Progenitor cell of endocrine pancreas (in vitro differentiated cells): ENCODE measurements at places on chromosomes 3 and 15. TPM values are rescaled to one million over a fixed set of nuclear protein-coding genes. Genes with fewer than 3 reads are reported as not detected.

DNA sequence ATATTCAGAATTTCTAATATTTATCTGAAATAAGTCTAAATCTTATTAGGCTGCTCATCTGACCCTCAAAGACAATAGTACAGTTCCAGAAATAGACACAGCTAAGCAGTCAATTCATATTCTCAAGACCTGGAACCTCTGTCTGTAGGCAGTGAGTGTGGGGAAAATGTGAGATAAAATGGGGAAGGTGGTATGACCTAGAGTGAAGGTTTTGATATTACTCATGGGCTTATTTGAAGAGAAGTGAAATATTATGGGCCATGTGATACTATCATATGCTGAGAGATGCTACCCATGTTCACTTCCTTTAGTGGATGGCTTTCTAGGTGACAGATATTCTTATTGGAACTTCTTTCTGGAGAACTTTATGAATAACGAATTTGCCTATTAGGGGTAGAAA lies 33.5 kb downstream of the TGFBR2 start:
- DNase-seq = no peak

GRCh38 chr15:33242669-33243191 lies 48.2 kb upstream of the FMN1 start:
- no peak for DNase-seq

- DNase-seq = no peak
These were observed 137.2 kb upstream of the ICE2 start for GRCh38 chr15:60616147-60616546.

- no peak for DNase-seq
These were observed 72.6 kb downstream of the MYO1E start for GRCh38 chr15:59299929-59300617.

DNA sequence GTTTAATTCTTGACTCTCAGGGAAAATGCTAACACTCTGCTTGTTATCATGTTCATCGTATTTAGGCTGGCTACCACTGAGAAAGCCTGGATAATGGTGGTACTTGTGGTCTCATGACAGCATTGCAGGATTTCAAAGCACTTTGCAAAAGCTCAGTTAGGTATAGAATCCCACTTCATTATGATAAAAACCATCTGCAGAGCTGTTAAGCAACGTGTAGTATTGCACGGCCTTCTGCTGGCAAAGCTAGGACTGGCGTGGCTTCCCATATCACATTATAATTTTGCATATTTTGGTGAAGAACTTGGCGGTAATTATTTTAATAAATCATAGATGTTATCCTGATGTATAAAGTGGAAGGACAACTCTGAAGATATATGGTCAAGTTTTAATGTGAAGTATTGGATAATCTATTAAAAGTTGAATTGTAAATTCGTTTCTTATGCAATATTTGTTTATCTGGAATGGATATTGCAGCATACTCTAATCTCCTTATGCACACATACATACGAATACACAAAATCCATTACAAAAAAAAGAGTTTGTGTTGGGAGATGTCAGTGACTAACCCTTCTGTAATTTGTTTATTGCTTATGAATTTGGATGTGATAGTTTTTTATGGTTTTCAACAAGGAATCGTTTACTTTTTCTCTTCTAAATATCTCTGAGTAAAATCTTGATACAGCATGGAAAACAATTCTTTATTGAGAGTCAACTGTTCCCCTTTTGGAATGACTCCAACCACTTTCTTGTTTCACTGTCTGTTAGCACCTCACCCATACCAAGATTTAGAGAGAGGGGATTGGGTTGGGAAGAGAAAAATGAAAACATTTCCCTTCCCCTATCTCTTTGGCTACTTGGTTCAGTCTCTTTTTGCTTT lies 9.2 kb downstream of the RAB8B start:
- DNase-seq = no peak

DNA sequence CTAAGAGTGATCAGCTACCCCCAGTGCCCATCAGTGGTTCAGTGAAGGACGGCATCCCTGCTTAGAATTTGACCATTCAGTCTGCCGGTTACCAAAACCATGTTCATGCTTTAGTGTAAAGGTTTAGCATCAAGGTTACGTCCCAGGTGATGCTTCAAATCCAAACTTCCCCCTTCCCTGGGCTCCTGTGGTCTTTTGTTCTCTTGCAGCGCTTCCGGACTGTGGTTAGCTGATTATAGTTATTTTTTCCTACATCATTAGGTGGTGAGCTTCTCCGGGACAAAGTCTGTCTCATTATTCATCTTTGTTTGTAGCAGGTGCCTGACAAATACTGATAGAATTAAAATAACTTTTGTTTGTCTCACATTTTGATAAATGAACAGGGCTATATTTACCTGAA lies 28.3 kb upstream of the MYZAP start:
- DNase-seq = no peak

DNA sequence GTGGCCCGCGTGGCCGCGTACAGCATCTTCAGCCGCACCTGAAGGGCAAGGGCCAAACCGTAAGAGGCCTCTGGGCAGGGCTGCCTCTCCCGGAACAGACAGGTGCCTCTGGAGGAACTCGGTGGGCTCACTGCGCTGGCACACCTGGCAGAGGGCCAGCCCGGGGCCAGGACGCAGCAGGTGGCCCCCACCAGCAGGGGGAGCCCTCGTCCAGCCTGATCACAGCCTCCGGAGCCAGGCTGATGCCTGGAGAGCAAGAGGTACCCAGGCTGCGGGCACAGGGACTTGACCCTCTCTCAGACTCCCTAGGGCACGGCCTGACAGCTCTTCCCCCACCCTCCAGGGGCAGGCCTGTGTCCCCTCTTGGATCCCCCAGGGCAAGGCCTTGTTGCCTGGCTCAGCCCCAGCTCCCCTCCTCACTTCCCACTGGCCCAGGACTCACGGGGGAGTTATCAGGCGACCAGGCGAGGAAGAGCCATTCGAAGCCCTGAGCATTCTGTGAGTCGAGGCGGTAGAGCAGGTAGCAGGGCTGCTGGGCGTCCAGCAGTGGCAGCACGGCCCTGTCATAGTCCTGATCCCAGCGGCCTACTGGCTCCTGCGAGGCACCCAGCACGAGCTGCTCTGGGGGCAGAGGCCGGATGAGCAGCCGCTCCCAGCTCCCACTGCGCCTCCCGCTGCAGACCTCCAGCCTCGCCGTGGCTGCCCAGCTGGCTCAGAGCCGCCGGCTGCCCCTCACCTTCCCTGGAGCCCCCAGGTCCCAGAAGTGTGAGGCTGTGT lies 6.2 kb upstream of the TLR9 start:
- DNase-seq = peak; percentile 64

DNA sequence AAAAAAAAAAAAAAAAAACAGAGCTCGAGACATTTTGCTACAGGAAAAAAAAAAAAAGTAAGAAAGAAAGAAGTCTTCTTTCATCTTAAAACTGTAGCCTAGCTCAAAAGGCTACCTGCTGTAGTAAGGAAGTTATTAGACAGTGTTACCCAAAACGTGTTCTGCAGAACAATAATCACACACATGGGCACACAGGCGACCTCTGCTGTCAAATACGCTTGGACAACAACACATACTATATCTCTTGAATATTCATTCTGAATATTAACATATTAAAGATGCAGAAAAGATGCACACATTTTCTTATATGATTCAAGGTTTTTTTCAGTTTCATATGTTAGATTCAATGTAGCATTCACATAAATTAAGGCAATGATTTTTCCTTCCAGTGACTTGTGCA lies 215.8 kb downstream of the ROBO1 start:
- DNase-seq = no peak

- no peak for DNase-seq
These were observed 13.5 kb downstream of the PTPN23 start for GRCh38 chr3:47394140-47394870.

- DNase-seq = no peak
These were observed 43.3 kb downstream of the GABRB3 start for GRCh38 chr15:26729581-26729980.

GRCh38 chr15:64284042-64284441 lies 71.9 kb downstream of the CSNK1G1 start:
- no peak for DNase-seq

DNA sequence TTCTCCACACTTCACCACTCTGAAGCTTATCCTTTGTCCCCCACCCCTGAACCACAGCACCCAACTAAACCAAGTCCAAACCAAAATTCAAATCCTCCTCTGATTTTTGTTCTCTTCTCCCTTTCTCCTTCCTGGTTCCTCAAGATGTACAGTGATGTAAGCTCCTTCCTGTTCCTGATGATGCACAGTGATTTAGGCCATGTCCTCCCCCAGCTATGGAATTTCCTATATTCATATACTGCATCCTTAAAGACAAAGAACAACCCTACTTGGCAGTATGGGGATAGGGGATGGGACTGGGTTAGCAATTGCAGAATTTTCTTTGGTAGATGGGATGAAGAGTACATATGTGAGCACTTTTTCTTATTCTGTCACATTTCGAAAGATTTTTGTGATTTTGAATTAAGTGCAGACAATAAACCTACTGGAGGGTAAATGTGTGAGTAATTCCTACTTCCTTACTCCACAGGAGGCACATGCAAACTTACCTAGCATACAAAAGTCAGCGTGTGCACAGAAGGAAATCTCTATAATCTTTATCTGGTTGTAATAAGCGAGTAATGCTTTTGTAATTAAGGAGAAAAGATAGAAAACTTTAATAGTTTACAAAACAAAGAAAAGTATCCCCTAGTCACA lies 125.0 kb downstream of the ANO10 start:
- no peak for DNase-seq

DNA sequence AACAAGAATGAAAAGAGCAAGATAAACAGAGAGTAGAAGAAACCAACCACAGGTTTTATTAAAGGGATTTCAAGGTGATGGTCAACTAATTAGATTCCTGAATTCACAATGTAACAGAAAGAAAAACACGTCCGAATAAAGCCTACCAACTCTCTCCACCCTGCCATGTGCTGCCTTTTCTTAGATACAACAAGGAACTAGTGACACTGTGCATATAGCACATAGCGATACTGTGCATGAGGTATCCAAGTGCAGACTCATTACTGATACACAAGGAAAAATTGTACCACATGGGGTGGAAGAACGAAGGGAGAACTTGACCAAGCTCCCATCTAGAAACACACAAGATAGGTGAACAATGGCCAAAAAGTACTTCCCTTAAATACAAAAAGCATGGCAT lies 154.6 kb downstream of the MAGI1 start:
- DNase-seq = no peak

DNA sequence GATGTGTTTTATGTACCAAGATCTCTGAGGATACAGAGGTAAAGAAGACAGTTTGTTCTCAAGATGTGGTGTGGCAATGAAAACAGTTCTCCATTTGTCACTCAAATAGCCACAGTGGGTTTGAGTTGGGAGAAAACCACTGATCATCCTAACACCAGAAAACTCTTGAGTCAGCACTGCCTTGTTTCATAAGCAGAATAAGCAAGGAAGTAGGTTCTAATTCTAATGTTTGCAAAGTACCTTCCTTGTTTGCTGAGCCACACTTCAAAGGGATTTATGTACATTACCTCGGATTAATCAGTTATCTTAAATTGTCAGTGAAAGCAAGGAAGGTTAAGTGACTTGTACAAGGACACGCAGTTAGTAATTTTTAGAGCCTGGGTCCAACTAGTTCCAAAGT lies 107.8 kb upstream of the BOC start:
- no peak for DNase-seq

- no peak for DNase-seq
These were observed 287.8 kb upstream of the MCTP2 start for GRCh38 chr15:93943586-93943985.

Gene TBCCD1
- 13.5 and 14.2 TPM in 2 replicates for total RNA-seq

Gene UNC45A
- total RNA-seq = 83.4 and 90.6 TPM in 2 replicates

Gene PP2D1
- total RNA-seq = not detected in 2 replicates

Gene SLC35G2
- 2.3 and 2.4 TPM in 2 replicates for total RNA-seq

Gene P2RY1
- total RNA-seq = 2.1 and 2.3 TPM in 2 replicates

Gene CASR
- 2.3 and 2.5 TPM in 2 replicates for total RNA-seq

Gene HHLA2
- total RNA-seq = not detected in 2 replicates

Gene TMEM207
- total RNA-seq = 0.27 TPM in 1 of 2 replicates, not detected in the other

Gene TIMP4
- total RNA-seq = not detected in 2 replicates

Gene IL17RB
- 10.9 and 11.1 TPM in 2 replicates for total RNA-seq
